Foreskin keratinocyte (primary cell): ENCODE measurements at places on chromosomes 12 and 14.
A peak's percentile ranks its signal among the peaks of the same experiment; 100 is the strongest.

- no peak for DNase-seq
Measured at GRCh38 chr14:70981000-70981952, 74.0 kb downstream of the PCNX1 start.

GRCh38 chr14:36173161-36173560, 3.4 kb downstream of the PTCSC3 start:
- DNase-seq = peak; percentile 24

GRCh38 chr14:96194657-96195431, 9.8 kb upstream of the BDKRB2 start:
- no peak for DNase-seq

- DNase-seq = peak; percentile 37
Measured at GRCh38 chr12:85823436-85824180, 12.6 kb downstream of the RASSF9 start.

- DNase-seq = peak; percentile 71
Measured at GRCh38 chr12:32603858-32604257, 75.2 kb upstream of the DNM1L start.

DNA sequence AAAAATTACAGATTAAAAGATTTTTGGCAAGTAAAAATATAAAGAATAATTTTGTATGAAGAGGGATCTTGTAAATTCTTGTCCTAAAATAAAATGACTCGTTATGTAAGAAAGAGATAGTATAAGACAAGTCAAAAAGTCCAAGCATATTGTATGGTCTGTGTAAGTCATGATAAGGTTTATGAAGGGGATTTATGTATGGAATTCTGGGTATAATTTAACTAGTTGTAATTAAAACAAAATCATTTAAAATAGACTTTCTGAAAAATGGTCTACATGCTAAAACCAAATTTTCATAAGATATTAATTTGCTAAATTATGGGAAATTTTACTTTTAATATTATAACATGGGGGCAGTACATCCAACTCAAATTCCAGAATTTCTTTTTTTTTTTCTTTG, 17.6 kb upstream of the PEX5 start:
- DNase-seq = no peak

DNA sequence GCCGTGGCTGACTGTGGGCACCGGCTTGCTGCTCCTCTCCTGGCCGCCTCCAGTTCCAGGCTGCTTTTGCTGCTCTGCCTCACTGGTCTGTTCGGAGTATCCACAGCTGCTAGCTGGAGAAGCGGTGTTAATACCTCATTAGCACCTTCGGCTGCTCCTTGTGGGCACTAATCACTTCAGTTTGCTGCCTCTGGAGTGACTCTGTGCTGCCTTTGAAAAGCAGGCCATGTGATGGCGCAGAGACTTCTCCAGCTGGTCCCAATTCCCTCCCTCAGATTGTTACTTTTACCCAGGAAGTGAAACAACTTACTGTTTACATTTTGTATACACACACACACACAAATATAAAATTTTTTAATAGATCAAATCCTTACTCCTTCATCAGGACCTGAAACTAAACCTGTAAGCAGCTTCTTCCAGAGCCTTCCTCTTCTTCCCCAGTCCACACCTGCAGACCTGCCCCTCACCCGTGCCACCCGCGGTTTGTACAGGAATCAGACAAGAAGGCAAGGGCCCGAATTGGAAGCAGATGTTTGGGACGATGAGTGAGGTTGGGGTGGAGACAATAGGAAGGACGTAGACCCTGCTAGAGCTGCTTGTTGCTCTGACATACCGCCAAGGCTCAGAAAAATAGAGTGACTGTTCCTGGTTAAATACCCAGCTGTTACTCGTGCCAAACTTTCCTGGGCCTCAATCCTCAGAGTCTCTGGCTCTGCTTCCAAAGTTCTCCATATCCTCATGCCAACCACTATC, 41.5 kb upstream of the LTBP2 start:
- no peak for DNase-seq

GRCh38 chr14:90442388-90442787, 45.6 kb downstream of the CALM1 start:
- DNase-seq = no peak

GRCh38 chr12:104517880-104518279, 61.1 kb downstream of the CHST11 start:
- no peak for DNase-seq

GRCh38 chr14:58721723-58722122, 84.0 kb downstream of the DACT1 start:
- DNase-seq = no peak

DNA sequence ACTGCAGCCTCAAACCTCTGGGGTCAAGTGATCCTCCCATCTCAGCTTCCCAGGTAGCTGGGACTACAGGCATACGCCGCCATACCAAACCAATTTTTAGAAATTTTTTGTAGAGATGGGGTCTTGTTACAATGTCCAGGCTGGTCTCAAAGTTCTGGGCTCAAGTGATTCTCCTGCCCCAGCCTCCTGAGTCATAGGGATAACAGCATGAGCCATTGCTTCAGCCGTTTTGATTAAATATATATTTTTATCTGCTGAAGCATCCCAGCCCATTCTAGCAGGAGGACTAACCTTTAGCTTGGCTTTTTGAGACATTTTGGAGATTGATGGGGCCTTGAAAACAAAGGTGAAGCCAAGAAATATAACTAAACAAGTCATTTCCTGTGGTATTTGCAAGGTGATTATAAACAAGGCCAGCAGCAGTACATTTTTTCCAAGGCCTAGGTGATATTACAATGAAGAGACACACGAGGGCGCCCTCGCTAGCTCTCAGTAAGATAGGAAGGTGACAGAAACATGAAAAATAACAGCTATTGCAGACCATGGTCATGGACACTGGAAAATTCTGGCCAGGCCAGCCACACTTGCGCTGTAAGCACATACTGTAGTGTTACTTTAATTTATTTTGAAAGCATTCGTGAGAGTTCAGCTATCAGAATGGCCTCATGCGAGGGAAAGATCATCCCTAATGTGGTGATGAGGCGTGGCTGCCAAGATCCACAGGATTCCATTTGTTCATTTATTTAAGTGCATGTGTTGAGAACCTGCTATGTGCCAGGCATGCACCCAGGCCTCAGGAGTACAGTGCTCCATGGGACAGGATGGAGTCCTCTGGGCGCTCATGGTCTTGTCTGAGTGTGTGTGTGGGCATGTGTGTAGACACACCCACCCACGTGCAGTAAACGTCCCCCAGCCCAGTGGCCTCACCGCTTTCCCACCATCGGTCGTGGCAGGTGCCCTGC, 63.5 kb downstream of the DGLUCY start:
- peak; percentile 58 for DNase-seq

GRCh38 chr12:130617219-130617618, 98.9 kb downstream of the RIMBP2 start:
- no peak for DNase-seq
